IMR-90 (cell line): ENCODE measurements at places on chromosomes 5 and 9. TPM values are rescaled to one million over a fixed set of nuclear protein-coding genes. Genes with fewer than 3 reads are reported as not detected.

GRCh38 chr5:33297760-33298216, 143.0 kb upstream of the TARS1 start:
- no peak for DNase-seq

- DNase-seq, result no peak
Measured at GRCh38 chr9:107492381-107492970, 2.9 kb upstream of the KLF4 start.

- DNase-seq, result no peak
Measured at GRCh38 chr5:89299998-89300397, 417.0 kb upstream of the MEF2C start.

- DNase-seq, result no peak
Measured at GRCh38 chr5:67541875-67542274, 345.3 kb upstream of the CD180 start.

DNA sequence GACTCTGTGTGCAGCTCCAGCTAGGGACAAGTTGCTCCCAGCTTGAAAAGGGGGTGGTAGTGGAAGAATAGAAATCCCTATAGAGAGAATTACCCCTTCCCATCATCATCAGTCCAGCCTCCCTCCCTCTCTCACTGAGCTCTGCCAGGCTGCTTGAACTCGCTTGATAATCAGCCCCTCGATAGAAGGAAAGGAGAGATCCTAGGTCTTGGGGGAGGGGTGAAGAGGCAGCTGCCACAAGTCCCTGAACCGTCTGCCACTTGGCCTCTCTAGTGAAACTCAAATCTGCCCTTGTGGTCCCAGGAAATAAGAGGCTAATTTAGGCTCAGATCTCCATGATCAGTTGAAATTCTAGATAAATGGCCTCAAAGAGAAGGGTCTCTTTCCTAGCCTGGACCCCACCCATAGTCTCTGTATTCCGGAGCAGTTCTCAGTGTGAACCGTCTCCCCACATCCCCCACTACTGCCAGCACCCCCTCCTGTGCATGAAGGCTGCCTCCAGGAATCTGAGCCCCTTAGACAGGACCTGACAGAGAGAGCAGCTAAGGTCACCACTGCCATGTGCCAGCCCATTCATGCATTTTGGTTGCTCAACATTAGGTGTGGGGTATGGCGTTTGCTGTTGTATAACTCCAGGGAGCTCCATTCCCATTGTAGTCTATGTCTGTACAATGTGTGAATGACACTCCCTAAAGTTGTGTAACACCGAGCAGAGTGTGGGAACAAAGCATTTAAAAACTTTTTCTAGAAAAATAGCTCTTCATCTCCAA, 5.5 kb downstream of the DNAJB5 start:
- no peak for DNase-seq

- no peak for DNase-seq
Measured at GRCh38 chr5:165405340-165405739, 1899.9 kb downstream of the MAT2B start.

DNA sequence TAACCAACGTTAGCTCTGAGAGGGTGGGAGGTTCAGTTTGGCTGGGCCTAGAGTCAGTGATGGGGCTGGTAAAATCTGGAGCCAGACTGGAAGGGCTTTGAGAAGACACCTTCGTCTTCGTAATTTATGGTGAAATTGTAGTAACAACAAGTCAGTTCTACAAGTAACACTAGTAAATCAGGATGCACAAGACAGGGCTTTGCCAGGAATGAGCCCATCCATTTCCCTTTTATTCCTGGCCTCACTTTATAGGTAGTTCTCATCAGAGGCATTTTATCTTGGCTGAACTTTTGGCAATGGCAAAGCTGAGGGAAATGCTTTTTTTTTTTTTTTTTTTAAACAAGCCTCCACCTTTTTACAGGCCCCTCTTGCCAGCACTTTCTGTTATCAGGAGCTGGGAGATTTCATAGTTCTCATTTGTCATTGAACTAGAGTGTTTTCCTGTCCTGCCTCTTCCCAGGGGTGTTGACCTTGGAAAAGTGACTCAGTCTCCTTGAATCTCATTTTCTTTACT, 110.5 kb upstream of the KLF4 start:
- no peak for DNase-seq

- no peak for DNase-seq
Measured at GRCh38 chr5:64333886-64334285, 168.2 kb downstream of the RNF180 start.

DNA sequence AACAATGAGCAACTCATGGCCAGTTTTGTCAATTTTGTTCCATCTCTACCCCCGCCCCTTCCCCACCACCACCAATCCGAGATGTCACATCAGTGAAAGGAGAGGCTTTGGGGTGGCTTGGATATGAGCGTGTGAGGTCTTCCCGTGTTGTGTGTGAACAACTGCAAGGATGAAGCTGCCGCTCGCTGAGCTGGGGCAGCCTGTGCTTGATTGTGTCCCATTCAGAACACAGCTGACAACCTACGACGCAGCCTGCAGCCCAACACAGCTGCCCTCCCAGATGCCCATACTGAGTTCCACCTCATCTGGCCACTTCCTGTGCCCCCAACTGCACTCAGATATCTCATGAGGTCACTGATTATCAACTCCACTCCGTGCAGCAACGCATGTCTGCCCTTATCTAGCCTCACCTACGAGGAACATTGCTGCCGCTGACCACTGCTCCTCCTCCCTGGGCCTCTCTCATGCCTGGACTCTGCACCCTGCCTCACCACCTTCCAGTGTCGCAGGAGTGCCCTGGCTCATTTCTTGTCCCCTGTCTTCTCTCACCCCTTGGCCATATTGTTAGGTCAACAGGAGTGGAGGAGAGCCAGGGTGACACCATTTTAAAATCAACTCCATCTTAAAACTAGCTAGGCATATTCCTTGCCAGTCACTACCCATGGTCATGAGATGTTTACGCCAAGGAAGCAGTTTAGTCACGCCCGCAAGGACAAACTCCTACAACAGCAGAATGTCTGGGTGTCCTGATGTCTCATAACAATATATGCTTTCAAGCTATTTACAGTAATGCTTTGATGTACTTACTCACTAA, 7.3 kb upstream of the IL4 start:
- DNase-seq, result no peak

DNA sequence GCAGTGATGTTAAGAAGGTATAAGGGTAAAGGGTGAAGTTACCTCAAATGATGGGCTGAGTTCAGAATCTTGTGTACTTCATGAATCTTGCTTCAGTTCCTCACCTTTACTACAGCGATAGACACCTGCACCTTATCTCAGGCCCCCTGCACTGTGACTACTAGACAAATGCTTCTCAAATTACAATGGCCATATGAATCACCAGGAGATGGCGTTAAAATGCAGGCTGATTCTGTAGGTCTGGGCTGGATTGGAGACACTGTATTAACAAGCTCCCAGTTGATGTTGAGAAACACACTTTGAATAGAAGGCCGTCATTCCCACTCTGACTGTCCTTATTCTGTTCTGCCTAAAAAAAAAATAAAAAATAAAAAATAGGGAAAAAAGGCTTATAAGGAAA, 29.8 kb downstream of the TARS1 start:
- peak; percentile 60 for DNase-seq

DNA sequence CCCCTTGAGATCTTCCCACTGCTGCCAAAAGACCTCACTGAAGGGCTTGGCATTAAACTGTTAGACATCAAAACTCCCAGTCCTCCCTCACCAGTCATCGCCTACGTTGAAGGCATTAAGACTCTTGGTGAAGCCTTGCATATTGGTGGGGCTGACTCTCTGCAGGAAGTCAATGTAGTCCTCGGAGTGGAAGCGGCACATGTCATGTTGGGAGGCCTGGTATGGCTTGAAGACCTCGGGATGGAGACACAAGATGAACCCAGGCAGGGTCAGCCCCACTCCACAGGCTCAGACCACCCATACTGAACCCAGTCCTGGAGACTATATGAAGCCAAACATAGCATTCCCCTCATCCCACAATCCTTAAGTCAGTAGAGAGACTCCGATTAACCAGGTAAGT, 1.9 kb downstream of the HDAC3 start:
- DNase-seq, result no peak

- peak; percentile 50 for DNase-seq
Measured at GRCh38 chr9:6414247-6414641, 1.2 kb downstream of the UHRF2 start.

- DNase-seq, result no peak
Measured at GRCh38 chr5:144141585-144141984, 28.9 kb downstream of the YIPF5 start.

GRCh38 chr5:80181618-80182211, 74.1 kb downstream of the SERINC5 start:
- no peak for DNase-seq

DNA sequence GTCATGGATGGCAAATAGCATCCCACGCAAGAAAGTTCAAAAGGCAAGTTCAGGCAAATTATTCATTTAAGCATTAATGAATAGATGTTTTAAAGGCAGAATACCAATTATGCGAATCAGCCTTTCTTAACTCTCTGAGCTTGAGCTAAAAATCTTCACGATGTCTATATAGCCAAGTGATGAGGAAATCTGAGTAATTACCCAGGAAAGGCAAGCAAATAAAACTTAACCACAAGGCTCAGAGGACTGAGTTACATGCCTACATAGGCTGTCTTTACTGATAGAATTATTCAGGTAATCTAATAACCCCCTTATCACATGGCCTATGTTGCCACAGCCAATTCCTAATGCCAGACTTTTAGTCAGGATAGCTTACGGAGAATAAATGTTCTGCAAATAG, 120.8 kb upstream of the MTAP start:
- DNase-seq, result peak; percentile 85

GRCh38 chr9:112925058-112925641, 34.5 kb upstream of the SLC46A2 start:
- DNase-seq, result peak; percentile 23

CNTNAP3B gene
- total RNA-seq, result 1.4 and 2.2 TPM in 2 replicates

LECT2 gene
- not detected in 2 replicates for total RNA-seq

TEX10 gene
- 43.9 and 53.3 TPM in 2 replicates for total RNA-seq

OR4F3 gene
- total RNA-seq, result not detected in 2 replicates

SELENOP gene
- total RNA-seq, result 0.28 and 1.1 TPM in 2 replicates
